ENCODE measurements at places on chromosomes 13 and 19.

DNA sequence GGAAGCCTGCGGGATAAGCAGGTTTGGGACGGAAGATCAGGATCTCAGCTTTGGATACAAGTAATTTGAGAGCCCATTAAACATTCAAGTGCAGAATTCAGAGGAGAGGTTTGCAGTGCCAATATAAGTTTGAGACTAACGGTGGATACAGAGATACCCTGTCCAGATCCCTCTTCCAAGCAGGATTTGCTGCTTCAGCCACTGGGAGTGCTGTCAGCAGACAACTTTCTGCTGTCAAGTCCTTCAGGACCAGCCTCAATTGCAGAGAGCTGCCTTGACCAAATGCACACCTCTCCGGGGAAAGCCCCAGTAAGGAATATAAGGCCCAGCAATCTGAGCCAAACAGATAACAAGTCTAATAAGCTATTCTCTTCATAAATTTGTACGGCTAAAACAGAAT is 46.1 kb upstream of the ZNF780A start:
- DNase-seq: no peak

GRCh38 chr19:57103573-57104277 is 16.1 kb upstream of the USP29 start:
- DNase-seq: no peak

DNA sequence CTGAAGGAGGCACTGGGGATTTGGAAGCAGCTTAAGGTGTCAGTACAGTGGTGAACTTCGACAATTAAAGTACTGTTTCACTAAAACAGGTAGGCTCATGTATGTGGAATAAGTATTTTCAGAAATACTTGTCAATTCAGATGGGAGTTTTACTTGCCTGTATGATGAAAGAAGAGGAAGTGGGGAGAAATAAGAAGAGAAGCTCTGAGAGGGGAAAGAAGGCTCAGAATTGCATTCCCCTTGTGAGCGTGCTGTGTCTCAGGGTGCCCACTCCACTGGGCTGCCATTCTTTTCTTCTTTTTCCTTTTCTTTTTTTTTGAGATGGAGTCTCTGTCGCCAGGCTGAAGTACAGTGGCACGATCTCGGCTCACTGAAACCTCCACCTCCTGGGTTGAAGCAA is 38.6 kb upstream of the RNF17 start:
- DNase-seq: no peak

DNA sequence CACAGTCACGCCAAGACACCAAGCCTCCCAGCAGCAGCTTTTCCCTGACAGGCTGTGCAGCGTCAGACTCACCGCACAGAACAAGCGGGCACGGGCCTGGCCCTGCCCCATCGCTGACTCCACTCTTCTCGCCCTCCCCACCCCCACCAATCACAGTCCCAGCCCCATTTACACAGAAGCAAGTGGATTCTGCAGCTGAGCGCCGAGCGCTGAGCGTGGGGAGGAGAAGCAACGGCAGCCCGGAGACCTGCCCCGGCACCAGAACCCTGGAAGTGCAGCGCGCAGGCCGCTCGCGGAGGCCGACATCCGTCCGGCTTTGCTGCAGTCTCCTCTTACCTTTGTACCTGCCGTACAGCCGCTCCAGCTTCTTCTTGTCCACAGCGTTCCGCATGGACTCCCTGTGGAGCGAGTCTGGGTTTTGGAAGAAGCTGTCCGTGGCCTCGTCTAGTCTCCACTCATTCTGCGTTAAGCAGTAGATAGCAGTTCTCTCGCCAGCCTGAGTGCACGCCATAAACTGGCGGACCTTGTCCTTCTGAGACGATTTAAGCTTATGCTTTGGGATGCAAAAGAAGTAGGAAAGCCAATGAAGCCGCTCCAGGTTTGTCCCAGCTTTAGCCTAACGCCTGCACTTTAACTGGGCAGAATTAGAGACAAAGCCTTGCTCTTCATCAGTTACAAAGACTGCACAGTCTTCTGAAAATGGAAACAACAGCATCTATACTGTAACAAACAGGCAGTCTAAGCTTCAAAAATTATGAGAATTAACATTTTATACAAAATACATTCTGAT is 6.8 kb downstream of the DCUN1D2 start:
- DNase-seq: no peak

Measured in kidney epithelial cell (primary cell).